ENCODE measurements at places on chromosomes 12 and 14.

DNA sequence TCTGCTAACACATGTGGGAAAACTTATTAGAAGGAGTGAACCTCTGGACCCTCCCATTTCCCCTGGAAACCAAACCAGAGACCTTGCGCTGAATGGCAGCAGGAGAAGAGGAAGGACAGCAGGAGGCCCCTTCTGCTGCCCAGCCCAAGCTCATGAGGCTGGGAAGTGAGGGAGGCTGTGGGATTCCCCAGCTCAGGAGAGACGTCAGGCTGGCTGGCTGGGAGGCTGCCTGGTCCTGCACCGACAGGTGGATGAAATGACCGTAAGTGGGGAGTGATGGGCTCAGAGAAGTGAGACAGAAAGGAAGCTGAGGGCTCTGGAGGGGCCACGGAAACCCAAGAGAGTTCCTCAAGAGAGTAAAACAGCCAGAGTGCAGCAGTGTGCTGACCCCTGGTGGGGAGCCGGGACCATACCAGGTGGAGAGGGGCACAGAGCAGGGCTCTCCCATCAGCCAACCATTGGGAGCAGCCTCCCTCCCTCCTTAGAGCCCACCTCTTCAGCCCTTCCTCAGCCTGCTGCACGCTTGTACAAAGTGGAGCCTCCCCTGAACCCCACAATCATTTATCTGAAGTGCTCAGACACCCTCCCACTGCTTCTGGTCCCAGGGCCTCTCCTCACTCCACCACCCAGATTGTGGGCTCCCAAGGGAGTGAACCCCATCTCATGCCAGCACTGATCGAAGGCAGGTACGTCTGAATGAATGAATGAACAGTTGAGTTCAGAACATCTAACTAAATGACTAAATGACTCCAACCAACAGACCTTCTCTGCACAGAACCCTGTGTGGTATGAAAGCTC is 14.0 kb downstream of the TAMALIN start:
- no peak for DNase-seq

DNA sequence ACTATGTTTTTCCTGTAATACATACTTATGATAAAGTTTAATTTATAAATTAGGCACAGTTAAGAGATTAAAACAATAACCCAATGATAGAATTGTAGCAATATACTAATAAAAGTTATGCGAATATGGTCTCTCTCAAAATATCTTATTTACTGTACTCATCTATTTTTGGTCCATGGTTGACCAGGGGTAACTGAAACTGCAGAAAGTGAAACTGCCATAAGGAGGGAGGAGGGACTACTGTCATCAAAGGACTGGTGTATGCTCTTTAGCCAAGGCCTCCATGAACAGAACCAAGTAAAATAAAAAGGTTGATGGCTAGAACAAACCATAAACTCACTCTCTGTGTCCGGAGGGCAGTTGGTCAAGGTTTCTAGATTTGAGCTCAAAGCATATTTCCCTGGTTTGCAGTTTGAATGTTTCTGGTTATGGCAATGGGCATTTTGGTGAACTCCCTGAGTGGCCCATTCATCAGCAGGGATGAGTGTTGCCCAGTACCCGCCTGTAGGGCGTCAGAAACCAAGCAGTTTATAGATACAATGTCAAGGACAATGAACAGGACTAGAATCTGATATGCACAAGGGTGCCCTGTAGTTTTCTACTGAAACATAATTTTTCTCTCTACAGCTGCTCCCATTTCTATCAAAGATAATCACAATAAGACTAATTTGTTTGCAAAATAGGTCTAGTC is 19.8 kb downstream of the LEMD3 start:
- DNase-seq: no peak

DNA sequence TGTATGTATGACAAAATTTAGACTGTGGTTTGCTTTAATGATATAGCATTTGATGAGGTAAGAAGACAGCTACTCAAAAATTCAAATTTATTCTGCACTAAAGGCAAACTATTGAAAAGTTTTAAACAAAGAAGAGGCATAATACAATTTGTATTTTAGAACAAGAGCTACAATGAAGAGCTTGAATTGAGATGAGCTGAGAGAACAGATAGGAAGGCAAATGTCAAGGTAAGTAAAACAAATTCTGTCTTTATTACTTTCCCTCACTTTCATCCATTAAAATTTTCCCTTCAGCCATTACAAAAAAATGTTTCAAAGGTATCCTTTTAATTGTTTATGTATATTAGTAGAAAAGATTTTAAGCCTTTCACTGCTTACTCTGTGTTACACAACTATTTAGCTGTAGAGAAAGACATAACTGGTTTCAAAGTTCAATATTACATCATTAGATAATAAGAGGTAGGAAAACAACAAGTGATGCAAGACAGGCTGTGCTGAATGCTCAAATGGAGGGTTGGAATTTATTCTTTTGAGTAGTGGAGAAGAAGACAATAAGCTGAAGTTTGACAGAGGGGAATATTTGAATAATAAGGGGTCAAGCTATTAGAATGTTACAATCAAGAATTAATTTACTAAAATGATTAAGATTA is 1334.1 kb downstream of the FSCB start:
- DNase-seq: no peak

GRCh38 chr14:22026527-22026926 is 352.9 kb upstream of the OR4E1 start:
- DNase-seq: no peak

DNA sequence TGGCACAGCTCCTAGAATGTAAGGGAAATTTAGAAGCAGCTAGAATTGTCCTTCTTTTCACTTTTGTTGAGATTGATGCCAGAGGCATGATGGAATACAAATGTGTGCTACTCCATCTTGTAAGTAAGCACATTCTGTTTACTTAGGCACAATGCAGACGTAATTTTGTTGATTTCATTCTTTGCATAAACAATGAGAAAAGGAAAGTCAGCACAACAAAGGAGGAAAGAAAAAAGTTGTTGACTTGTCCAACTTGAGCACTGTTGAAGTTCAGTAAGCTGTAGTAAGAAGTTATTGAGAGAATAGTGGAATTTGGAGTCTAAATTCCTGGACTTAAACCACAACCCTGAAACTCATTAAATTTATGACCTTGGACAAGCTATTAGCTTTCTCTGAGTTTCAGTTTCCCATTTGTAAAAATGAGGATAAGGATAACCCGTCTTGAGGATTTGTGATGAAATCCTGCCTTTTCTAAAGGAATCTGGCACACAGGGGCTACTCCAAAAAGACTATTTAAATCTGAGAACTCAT is 19.4 kb upstream of the CNTN1 start:
- peak; percentile 77 for DNase-seq

DNA sequence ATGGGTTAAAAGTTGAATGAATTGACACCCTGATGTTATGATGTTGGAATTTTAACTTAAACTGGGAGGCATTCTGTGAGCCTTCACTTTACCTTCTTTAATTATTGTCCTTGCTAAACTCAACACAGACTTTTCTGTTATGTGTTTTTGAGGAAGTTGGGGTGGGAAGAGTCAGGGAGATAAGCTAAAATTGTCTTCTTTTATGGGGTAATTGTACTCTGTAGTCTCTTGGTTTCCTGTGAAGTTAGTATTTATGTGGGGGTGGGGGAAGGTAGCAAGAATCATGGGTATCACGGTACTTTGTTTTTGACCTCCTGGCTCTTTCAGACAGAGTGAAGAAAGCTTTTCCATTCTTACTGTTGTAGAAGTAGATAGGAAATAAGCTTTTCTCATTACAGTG is 32.9 kb downstream of the RAB21 start:
- no peak for DNase-seq

DNA sequence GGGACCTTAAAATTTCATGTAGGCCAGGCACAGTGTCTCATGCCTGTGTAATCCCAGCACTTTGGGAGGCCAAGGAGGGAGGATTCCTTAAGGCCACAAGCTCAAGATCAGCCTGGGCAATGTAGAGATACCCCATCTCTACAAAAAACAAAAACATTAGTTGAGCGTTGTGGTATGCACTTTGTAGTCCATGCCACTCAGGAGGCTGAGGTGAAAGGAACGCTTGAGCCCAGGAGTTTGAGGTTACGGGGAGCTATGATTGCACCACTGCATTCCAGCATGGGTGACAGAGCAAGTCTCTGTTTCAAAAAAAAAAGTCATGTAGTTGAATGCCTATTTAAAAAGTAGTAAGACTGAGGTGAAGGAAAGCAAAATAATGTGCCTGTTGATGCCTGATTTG is 83.5 kb downstream of the TTC6 start:
- peak; percentile 4 for DNase-seq

DNA sequence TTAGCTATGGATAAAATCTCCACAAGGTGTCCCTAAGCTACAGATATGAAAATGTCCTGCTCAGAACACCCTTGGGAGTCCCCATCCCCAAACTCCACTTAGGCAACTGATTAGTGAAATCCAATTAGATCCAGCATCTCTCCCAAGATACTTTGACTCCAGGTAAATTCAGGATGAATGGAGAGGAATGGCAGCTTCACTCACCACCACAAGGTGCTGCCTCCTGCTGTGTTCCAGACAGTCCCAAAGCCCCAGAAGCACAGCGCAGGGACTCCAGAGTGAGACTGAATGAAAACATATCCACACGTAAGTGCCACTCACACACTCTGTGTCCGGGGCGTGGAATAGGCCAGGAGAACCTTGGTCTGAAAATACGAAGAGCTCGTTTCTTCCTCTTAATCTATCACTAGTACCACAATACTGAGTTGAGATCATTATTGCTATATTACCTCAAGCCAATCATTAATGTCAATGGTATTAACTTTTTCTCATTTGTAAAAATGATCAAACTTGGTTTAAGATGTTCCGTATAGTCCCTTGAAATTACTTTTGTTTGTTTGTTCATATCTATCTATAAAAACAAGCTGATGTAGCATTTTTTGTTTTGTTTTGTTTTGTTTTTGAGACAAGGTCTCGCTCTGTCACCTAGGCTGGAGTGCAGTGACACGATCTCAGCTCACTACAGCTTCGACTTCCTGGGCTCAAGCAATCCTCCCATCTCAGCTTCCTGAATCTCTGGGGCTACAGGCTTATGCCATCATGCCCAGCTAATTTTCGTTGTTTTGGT is 70.0 kb upstream of the BICD1 start:
- DNase-seq: no peak

GRCh38 chr12:71393625-71394024 is 46.0 kb upstream of the LGR5 start:
- no peak for DNase-seq

GRCh38 chr14:94046696-94047250 is 20.6 kb downstream of the OTUB2 start:
- DNase-seq: no peak

GRCh38 chr12:68451261-68452077 is 119.3 kb upstream of the MDM1 start:
- no peak for DNase-seq

- peak; percentile 40 for DNase-seq
These were observed 29.1 kb upstream of the SOS2 start for GRCh38 chr14:50260511-50260910.

GRCh38 chr14:39673270-39673711 is 241.1 kb upstream of the FBXO33 start:
- no peak for DNase-seq

GRCh38 chr12:101470939-101471338 is 4.2 kb upstream of the SPIC start:
- no peak for DNase-seq

GRCh38 chr14:80491131-80491530 is 279.8 kb upstream of the DIO2 start:
- no peak for DNase-seq

DNA sequence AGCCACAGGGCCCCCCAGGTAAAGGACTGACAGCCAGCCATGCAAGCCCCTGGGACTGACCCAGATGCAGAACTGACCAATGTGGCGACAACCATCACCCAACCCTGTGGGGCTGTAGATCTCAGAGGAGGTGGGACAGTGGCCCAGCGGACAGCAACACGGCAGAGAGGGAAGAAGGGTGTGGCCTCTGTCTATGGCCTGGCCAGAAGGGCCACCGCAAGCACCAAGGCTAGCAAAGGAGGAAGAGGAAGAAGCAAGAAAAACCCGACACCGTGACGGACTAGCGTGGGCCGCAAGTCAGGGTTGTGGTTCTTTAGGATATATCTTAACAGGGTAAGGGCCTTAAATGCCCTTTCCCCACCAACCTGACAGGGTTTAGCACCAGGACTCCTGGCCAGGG is 71.2 kb downstream of the ITPK1 start:
- no peak for DNase-seq

DNA sequence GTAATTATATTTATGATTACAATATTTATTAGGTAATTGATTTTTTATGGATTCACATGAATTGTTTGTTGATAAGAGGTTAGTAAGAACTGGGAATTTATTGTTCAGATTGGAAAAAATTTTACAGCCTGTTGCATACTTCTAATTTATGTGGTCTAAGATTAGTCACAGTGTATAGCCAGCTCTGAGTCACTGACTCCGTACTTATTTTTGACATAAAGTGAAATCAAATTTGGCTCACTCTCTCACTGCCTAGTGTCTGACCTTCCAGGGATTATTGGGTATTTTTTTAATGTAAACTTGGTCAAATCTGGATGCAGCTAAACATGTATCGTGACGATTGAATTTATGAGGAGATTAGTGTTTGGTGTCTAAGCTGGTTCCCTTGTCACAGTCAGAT is 109.3 kb downstream of the PTPRQ start:
- DNase-seq: peak; percentile 85

DNA sequence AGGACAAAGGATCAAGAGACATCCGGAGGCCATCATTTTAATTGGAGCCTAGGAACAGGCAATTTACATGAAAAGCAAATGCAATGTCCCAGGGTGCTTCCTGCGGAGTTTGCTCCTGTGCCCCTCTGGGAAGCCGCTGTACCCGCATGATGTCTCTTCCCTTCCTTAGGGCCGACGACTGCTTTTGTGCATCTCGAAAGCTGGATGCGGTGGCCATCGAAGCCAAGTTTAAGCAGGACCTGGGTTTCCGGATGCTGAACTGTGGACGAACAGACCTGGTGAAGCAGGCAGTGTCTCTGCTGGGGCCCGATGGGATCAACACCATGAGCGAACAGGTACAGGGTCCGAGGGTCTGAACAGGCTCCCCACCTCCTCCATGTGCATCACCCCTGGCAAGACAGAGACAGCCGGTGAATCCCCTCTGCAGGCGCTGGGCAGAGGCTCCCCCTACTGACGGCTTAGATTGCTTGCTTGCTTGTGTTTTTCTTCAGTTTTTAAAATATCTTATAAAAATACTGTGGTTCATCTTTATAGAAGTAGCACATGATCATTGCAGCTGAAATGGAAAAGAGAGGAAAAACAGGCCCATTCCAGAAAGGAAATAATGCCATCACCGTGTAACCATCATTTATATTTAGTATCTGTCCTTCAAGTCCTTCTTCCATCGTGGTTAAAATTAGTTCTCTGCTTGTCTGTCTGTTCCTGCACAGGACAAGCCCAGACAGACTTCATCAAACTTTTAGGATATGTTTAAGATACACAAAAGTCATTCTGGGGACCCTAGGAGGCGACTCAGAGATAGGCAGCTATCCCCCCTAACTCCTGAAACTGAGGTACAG is 75.4 kb upstream of the PWP1 start:
- peak; percentile 26 for DNase-seq

All from renal cortical epithelial cell (primary cell).